ENCODE measurements at places on chromosomes 2 and 18. TPM values are rescaled to one million over a fixed set of nuclear protein-coding genes. Genes with fewer than 3 reads are reported as not detected.

DNA sequence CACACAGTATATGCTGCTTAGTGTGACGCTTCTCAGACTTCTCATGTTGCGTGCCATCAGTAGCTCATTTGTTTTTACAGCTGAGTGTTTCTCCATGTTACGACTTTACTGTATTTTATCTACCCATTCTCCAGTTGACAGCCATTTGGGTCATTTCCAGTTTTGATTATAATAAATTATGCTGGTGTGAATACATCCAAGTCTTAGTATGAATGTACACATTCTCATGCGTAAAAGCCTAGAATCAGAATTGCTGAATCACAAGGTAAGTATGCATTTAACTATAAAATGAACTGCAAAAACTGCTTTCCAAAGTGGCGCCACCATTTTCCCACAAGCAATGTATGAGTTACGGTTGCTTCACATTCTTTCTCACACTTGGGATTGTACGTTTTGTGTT is 184.2 kb upstream of the SLC35G4 start:
- H3K4me1 ChIP-seq = no peaks in the 10 kb centered on the region
- no peaks in the 10 kb centered on the region for H3K36me3 ChIP-seq
- DNase-seq = no peak
- H3K27ac ChIP-seq = no peak overlapping the region
- no peaks in the 10 kb centered on the region for H3K27me3 ChIP-seq

- no peaks in the 10 kb centered on the region for H3K36me3 ChIP-seq
Observed at GRCh38 chr2:17076533-17076932, 410.9 kb upstream of the CYRIA start.

DNA sequence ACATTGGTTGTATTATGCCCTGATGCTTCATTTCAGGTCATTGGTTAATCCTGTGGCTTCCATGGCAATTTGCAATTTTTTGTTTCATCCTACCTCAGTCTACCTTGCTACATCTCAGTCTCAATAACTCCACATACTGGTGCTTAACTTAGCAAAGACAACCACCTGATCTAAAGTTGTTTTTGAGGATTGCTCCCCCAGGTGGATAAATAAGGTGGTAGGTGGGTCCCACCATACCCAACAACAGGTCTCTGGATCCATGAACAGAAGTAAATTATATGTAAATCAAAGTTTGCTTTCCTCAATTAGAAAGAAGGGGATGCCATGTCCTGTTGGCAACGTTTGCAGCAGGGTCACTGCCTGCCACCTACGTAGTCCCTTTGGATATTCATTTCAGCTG is 7.0 kb downstream of the XIRP2 start:
- DNase-seq = no peak
- H3K27ac ChIP-seq = no peak overlapping the region
- no peaks in the 10 kb centered on the region for H3K4me1 ChIP-seq
- no peaks in the 10 kb centered on the region for H3K36me3 ChIP-seq

DNA sequence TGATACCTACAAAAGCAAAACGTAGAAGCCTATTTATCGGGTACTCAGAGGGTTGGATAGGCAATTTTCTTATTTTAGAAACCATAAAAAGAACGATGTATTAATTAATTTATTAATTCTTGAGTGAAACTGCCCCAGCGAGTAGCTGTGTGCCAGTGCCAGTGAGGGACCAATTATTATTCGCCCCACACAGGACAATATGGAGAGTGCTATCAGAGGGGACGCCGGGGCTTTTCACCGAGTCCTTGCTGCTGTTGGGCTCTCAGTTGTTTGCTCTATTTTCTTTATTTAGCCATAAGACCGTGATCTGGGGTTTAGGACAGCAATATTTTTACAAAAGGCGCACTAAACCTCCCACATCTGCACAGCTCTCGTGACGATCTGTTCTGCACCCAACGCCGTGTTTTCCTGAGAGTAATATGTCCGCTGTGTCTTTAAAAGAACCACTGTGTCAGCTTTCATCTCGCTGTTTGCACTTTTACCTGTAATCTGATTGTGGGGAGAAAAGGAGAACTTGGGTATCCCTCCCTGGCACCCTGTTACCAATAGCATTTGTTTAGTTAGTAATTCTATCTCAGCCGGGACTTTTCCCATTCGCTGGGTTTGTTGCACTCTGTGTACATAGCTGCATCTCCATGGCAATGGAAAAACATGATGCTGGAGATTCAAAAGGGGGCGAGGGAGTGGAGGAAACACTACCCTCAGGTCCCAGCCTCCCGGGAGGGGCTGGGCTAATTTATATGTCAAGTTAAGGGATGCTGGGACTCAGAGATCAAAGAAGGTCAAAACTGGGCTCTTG is 30.1 kb upstream of the ZNF516 start:
- H3K36me3 ChIP-seq = no peaks in the 10 kb centered on the region
- H3K4me1 ChIP-seq = no peaks in the 10 kb centered on the region

DNA sequence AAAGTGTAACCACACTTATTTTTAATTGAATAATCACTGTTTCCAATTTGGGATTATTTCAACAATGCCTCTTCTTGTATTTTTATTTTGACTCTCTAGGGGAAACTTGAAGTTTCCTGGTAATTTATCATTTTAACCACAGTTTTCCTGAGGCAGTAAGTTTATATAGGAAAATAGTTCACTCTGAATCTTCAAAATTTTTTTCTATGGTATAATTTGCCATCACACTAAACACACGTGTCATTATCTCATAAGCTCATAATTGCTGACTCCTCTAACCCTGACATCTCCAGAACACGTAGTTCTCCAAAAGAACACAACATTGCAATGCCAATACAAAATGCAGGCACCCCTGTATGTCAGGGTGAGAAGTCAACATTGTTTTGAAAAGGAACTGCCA is 102.2 kb upstream of the FZD7 start:
- H3K36me3 ChIP-seq = no peaks in the 10 kb centered on the region
- no peaks in the 10 kb centered on the region for H3K4me1 ChIP-seq
- H3K27ac ChIP-seq = no peak overlapping the region
- no peak overlapping the region for H3K4me3 ChIP-seq
- no peak for DNase-seq

- H3K4me3 ChIP-seq = no peak overlapping the region
- H3K27me3 ChIP-seq = no peaks in the 10 kb centered on the region
- DNase-seq = no peak
- no peak overlapping the region for H3K27ac ChIP-seq
- H3K36me3 ChIP-seq = no peaks in the 10 kb centered on the region
Observed at GRCh38 chr18:47436871-47437270, 185.4 kb upstream of the SKOR2 start.

DNA sequence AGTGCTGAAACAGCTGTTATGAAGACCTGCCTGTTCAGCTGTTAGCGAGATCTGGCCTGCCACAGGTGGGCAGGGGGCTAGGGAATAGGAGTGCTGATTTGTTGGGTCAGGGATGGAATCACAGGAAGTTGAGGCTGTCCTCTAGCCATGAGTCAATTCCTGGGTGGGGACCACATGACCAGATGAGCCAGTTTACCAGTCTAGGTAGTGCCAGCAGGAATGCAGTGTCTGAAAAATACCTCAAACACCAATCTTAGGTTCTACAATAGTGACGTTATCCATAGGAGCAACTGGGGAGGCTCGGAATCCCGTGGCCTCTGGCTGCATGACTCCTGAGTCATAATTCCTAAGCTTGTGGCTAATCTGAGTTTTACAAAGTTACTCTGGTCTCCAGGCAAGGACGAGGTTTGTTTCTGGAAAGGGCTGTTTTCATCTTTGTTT is 44.9 kb downstream of the DYSF start:
- no peaks in the 10 kb centered on the region for H3K27me3 ChIP-seq
- H3K4me3 ChIP-seq = no peak overlapping the region
- no peaks in the 10 kb centered on the region for H3K36me3 ChIP-seq
- DNase-seq = no peak

DNA sequence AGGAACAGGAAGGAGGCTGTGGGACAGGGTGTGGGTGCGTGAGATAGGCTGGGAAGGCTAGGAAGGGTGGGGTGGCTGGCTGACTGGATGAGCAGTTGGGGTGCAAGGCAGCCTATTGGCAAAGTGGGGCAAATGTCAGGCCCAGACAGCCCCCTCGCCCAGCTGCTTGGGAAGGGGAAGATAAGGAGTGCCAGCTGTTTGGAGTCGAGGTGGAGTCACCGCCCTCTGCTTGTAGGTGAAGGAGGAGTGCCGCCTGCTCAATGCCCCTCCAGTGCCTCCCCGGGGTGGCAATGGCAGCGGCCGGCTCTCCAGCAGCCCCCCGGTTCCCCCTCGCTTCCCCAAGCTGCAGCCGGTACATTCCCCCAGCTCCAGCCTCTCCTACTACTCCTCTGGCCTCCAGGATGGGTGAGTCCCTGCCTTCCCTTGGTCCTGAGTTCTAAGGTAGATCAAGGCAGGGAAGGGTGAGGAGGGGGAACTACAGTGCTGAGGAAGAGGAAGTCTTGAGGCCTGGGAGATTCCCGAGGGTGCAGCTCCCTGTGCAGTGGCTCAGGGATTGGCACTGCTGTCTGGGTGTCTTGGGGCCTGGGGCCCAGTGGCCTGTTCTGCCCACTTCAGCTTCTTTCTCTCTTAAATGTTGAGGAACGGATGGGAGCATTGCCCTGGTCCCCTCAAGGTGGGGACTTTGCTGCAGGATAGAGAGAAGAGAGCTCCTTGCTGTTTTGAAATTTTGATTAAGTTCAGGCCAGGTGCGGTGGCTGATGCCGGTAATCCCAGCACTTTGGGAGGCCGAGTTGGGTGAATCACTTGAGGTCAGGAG is 13.3 kb downstream of the GAREM2 start:
- H3K27me3 ChIP-seq = no peaks in the 10 kb centered on the region
- H3K4me3 ChIP-seq = peak overlapping the region; percentile 73
- H3K27ac ChIP-seq = peak overlapping the region; percentile 73
- DNase-seq = no peak
- H3K36me3 ChIP-seq = peaks cover 10% of the 10 kb centered on the region
- no peaks in the 10 kb centered on the region for H3K4me1 ChIP-seq

DNA sequence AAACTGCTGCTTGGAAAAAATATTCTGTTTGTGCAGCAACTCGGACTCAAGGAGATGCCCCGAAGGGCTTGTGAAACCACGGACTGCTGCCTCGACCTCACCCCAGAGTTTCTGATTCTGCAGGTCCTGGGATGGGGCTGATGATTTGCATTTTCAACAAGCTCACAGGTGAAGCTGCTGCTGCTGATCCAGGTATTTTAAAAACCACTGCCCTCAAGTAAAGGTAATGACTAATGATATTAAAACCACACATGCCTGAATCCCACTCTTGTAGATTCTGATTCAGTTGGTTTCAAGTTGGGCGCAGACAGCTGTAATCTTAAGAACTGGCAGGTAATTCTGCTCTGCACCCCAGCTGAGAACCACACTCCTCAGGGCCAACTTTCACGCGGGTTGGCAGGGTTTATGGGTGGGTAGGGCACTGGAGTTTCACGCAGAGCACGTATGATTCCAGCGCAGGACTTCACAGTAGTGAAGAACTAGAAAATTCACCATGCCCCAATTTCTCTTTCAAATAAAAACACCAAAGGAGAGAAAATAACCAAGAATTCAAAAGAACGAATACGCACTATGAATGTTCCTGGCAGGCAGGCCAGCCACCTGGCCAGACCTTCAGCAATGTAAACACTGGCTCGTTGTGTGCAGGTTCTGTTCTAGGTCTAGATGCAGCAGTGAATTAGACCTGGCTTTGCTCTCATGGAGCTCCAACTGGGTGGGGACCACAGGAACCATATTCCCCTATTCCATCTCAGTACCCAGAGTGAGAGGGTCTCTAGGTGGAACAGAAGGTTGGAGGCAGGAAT is 74.6 kb upstream of the ZFP36L2 start:
- no peaks in the 10 kb centered on the region for H3K36me3 ChIP-seq
- H3K4me1 ChIP-seq = peaks cover 18% of the 10 kb centered on the region
- DNase-seq = no peak
- H3K4me3 ChIP-seq = peak overlapping the region; percentile 8
- no peaks in the 10 kb centered on the region for H3K27me3 ChIP-seq

DNA sequence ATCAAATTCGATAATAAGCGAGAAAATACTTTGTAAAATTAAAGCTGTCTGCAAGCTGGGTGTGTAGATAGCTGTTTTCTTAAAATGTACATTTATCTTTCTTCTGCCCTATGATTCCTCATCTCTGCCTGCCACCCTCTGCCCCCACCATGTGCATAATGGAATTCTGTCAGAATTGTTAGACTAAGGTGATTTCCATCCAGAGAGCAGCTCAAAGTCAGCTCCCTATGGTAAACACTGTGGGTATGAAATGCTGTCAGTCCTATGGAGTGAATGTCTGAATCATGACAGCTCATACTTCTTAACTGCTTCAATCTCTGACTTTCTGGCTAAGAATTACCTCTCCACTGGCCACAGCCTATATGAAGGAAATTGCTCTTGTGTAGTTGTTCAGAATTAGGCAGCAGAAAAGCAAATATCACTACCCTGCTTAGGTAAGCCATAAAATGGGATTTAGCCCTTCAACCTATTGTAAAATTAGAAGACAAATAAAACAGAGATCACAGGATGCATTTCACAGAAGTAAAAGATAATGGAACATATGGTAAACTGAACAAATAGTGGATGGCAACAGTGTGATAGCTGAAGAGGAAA is 137.7 kb downstream of the CD8B2 start:
- H3K4me1 ChIP-seq = no peaks in the 10 kb centered on the region
- no peaks in the 10 kb centered on the region for H3K27me3 ChIP-seq
- no peaks in the 10 kb centered on the region for H3K36me3 ChIP-seq
- DNase-seq = no peak
- no peak overlapping the region for H3K27ac ChIP-seq

- DNase-seq = no peak
- no peaks in the 10 kb centered on the region for H3K27me3 ChIP-seq
- no peak overlapping the region for H3K27ac ChIP-seq
- H3K4me1 ChIP-seq = no peaks in the 10 kb centered on the region
- H3K4me3 ChIP-seq = no peak overlapping the region
Observed at GRCh38 chr2:130872741-130873125, 36.0 kb downstream of the ARHGEF4 start.

GRCh38 chr2:96100893-96101304 is 15.5 kb downstream of the ADRA2B start:
- H3K4me1 ChIP-seq = peaks cover 3% of the 10 kb centered on the region
- no peak overlapping the region for H3K27ac ChIP-seq
- peak; percentile 4 for DNase-seq
- H3K36me3 ChIP-seq = no peaks in the 10 kb centered on the region

GRCh38 chr2:197092431-197092830 is 165.9 kb upstream of the PGAP1 start:
- H3K27me3 ChIP-seq = no peaks in the 10 kb centered on the region
- H3K36me3 ChIP-seq = peaks cover 2% of the 10 kb centered on the region
- H3K27ac ChIP-seq = no peak overlapping the region
- no peak for DNase-seq
- H3K4me1 ChIP-seq = no peaks in the 10 kb centered on the region

DNA sequence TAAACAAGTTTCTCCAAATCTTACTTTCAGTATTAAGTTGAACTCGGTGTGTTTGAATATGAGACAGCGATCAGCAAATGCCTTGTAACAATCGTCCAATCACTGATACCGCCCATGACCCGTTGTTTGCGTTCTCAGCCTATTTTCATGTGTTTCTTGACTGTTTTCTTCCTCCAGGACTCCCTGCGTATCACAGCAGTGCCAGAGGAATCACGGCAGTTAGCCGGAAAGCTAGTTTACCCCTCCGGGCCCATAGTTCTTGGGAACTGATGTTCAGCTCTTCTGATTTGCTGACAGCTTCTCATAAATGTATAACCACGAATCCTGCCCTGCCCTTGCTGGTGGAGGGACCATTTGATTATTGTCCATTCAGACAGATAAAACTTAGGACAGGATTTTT is 42.2 kb upstream of the TPO start:
- no peaks in the 10 kb centered on the region for H3K36me3 ChIP-seq
- no peaks in the 10 kb centered on the region for H3K27me3 ChIP-seq
- no peak overlapping the region for H3K27ac ChIP-seq
- H3K4me3 ChIP-seq = no peak overlapping the region

GREB1L gene
- 2.2 TPM for total RNA-seq

CYRIA gene
- total RNA-seq = 7.1 TPM

TEX44 gene
- total RNA-seq = not detected

ALLC gene
- not detected for total RNA-seq

RELCH gene
- 26.4 TPM for total RNA-seq
